ENCODE measurements at places on chromosomes 11 and 22.

DNA sequence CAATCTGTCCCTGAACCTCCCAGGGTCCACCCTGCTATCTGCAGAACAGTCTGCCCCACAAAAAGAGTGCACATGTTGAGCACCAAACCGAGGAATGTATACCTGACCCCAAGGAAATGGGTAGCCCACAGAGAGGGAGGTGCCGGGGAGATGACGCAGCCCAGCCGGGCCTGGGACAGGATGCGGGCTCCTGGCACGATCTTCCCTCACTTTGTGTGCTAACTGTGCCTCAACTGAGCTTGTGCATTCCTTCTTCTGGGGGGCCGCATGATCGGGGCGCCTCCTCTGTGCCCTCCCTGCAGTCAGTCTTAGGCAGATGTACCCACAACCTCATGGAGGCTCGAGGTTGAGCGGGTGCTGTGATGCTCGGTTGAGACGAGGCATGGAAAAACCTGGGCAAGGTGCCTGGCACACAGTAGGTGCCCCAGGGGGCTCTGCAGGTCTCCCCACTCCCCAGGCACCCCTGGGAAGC lies 2.4 kb downstream of the GAS2L1 start:
- no peak for DNase-seq

- DNase-seq, result no peak
These were observed 406.0 kb downstream of the TMEM135 start for GRCh38 chr11:87443707-87444106.

DNA sequence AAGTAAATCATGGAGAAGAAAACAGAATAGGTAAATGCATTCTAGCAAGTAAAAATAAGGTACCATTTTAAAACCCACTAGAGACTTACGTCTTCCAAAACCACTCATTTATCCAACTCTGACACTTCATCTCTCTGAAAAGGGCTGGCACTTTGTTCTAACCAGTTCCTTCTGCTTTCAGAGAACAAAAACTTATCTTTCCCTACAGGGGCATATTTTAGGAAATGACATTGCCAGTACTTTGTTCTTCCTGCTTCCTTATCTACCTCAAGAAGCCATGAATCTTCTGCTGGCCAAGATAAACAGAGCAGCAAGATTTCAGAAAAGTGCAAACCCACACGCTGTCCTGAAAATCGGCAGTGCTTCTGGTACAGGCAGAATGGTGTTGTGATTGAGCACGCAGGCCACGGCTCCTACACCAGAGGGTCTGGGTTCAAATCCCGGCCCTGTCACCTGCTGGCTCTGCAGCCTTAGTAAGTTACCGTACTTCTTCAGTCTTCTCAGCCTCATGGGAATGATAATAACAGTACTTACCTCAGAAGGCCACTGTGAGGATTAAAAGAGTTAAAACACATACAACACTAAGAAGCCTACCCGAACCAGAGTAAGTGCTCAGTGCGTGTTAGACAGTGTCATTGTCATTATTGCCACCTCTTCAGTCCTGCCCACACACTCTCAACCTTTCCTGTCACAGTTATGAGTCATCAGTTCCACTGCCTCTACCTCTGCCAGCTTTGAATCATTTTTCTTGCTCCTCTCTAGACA lies 11.0 kb downstream of the MPZL3 start:
- DNase-seq, result peak; percentile 76

- no peak for DNase-seq
These were observed 75.4 kb upstream of the SYT13 start for GRCh38 chr11:45361551-45361950.

- DNase-seq, result no peak
These were observed 108.7 kb upstream of the SNX19 start for GRCh38 chr11:131025020-131025419.

DNA sequence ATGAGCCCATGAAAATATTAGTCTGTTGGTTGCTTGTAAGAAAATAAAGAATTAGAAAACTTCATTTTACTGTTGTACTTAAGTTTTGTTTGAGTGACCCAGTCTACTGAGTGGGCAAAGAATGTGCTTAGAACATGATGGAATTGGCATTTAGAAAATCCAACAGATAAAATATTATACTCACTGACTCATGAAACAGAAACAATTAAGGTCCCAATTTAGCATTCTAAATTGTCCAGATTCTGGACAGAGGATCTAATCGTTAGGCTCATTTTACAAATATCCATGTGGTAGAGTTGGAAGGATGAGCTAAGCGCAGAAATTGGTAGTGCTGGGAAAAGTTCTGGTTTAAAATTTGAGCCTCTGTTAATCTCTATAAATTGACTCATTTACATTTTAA lies 45.4 kb downstream of the METTL15 start:
- DNase-seq, result no peak

GRCh38 chr22:40050258-40050657 lies 55.5 kb downstream of the FAM83F start:
- DNase-seq, result no peak

- no peak for DNase-seq
These were observed 8.5 kb downstream of the PCNX3 start for GRCh38 chr11:65623852-65624616.

DNA sequence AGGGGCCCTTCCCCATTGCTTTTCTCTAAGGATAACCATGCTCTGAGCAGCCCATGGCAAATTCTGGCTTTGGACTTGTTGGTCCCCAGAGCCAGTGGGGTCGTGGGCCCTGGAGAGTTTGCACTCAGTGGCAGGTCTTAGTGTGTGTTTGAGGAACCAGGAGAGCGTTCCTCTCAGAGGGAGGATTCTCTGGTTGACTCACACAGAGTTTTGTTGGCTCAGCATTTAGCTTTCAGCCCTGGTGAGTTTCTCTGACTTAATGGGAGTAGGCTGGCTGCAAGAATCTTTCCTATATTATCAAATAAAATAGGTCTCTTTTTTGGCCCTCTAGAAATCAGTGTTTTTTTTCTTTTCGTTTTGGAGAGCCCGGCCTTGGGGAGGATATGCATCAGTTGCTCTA lies 20.9 kb downstream of the ST14 start:
- DNase-seq, result peak; percentile 67

DNA sequence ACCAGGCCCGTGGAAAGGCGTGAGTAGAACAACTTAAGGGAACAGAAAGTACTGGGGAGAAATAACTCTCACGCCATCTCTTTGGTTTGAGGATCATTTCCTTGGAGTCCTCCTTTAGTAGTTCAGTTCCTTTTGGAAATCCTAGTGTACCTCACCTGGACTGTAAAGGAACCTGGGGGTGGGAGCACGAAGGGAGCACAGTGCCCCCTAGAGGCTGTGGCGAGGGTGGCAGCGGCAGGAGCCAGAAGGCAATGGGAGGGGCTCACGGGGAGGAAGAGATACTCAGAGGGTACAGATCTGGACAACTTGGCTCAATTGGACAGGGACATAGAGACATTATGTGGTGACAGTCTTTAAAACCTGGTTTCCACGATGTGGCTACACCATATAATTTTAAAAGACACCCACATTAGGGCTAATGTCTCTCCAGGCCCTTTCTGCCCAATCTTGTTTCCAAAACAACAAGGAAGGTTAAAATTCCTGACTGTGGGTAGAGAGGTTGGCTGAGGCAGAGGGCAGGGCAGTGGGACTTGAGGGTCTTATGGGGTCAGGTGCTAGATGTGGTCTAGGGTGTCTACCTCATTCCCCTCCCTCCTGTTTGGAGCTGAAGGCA lies 87.0 kb downstream of the CSNK2A3 start:
- peak; percentile 5 for DNase-seq

- DNase-seq, result no peak
These were observed 77.7 kb upstream of the NNMT start for GRCh38 chr11:114218508-114218907.

- DNase-seq, result no peak
These were observed 137.2 kb downstream of the BRD1 start for GRCh38 chr22:49690454-49690853.

- DNase-seq, result peak; percentile 97
These were observed at the start of gene DAGLA for GRCh38 chr11:61679893-61680621. TSS of gene DAGLA (plus strand) at chr11:61680391. CDS start at chr11:61720156, 39,765 bp downstream.

DNA sequence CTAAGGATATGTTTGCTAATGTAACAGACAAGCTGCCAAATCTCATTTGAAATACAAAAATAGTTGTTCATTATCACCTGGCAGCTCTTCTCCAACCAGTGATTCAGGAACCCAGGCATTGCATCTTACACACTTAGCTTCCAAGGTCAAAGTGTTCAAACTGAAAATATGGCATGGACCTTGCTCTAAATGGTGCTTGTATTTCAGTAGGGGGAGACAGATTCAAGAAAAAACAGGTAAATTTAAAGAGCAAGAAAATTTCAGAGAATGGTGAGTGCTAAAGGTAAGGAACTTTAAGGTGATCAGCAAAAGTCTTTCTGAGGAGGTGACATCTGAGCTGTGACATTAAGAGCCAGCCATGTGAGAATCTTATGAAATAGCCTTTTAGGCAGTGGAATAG lies 82.8 kb upstream of the E2F8 start:
- DNase-seq, result no peak

- DNase-seq, result no peak
These were observed 35.9 kb upstream of the ZBED5 start for GRCh38 chr11:10893714-10894151.

GRCh38 chr22:38675833-38676232 lies 5.9 kb upstream of the TOMM22 start:
- no peak for DNase-seq

- no peak for DNase-seq
These were observed 170.8 kb downstream of the BUD13 start for GRCh38 chr11:116601814-116602636.

DNA sequence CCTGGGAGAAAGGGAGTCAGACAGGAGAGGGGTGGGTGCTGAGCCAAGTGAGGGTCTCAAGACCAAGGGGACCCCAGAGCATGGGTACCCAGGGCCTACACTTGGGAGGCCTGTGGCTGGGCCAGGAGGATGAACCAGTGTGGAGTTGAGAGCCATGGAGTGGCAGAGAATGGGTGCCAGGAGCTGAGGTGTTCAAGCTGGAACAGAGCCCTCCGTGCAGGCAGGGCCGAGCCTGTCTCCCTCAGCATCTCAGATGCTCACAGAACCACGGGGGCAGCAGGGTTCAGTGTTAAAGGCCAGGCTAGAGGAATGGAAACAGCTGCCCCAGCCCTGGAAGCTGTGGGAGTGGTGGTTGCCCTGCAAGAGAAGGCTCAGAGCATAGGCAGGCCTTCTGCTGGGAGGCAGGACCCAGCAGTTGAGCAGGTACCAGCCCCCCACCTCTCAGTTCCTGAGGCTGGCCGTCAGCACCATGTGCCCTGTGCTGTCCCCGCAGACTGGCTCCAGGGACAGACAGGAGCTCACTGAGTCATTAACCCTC lies 32.3 kb downstream of the RSPH14 start:
- DNase-seq, result no peak

DNA sequence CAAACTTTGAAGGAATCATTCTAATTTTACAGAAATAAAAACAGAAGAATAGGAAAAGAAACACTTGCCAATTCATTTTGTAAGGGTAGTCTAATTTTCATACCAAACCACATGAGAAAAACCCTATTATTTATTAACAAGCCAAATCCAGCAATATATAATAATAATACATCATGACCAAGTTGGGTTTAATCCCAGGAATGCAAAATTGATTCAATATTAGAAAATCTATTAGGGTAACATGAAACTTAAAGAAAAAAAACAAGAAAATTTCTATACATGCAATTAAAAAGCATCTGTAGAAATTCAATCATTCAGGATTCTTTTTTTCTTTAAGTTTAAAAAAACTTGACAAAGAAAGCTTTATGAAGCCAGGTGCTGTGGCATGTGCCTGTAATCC lies 16.8 kb downstream of the MAPK1 start:
- no peak for DNase-seq

DNA sequence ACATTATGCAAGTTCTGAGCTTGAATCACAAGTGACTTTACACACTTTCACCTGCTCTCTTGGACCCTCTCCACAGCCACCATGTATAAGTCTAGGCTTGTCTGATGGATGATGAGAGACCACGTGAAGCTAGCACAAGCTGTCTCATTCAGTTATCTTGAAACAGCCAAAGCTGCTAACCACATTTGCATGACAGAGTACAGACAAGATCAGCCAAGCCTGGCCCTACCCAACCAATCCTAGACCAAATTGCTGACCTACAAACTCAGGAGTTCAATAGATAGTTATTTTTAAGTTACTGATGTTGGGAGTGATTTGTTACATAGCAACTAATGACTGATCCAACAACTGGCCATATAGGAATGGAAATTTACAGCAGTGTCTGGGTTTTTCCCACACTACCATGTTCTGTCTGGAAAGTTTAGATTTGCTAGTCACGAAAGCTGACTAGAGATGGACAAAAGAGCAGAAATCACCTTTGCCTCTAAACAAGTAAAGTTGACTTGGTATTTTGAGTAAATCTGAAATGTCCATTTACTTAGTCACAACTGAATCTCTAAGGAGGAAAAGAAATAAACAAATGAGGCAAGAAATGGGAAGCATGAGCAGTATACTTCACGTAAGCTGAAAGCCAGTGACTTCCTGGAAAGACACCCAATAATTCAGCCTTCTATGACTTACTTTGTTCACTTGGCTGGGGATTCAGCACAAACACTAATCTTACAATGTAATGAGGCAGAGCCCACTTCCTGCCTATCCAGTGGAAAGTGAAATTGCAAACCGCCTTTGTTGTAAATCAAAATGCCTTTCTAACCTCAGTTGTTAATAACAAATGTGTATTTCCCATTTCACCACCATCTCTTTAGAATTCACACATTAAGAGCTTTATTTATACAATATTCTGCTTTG lies 101.7 kb downstream of the FAM181B start:
- DNase-seq, result no peak

DNA sequence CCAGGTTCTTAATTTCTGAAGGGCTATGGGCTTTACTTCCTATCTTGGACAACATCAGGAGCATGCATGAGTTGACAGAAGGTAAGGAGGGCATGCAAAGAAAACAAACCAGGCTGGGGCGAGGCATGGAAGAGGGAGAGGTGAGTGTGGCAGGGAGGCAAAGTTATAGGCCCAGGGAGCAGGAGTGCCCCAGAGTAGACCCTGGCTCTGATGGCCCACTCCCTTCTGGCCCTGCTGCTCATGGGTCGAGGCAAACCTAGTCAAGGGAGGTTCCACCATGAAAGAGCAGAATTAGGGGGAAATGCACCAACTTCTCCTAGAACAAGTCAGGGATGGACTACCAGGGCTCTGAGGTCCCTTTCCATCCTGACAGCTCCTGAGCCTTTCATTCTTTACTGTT lies 10.2 kb downstream of the CHRNA10 start:
- no peak for DNase-seq

DNA sequence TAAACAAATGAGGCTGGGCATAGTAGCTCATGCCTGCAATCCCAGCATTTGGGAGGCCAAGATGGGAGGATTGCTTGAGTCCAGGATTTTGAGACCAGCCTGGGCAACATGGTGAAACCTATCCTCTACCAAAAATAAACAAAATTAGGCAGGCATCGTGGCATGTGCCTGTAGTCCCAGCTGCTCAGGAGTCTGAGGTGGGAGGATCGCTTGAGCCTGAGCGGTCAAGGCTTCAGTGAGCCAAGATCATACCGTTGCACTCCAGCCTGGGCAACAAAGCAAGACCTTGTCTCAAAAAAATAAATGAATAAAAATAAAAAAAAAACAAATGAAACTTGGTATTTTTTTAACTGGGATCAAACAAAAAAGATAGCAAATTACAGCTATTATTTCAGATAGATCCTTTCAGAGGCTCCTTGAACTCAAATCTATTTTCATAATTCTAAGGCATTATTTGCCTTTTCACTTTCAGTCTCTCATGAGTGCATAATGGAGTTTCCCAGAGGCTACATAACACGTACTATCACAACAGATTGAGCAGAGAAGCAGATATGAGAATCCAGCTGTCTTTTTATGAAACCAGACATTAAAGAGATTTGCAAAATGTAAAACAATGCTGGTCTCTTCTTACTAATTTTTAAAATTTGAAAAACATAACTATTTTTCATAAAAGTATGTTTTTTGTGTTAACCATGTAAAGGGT lies 23.1 kb downstream of the DDIAS start:
- DNase-seq, result no peak
